ENCODE measurements at places on chromosomes 11 and 22.
A peak's percentile ranks its signal among the peaks of the same experiment; 100 is the strongest.

DNA sequence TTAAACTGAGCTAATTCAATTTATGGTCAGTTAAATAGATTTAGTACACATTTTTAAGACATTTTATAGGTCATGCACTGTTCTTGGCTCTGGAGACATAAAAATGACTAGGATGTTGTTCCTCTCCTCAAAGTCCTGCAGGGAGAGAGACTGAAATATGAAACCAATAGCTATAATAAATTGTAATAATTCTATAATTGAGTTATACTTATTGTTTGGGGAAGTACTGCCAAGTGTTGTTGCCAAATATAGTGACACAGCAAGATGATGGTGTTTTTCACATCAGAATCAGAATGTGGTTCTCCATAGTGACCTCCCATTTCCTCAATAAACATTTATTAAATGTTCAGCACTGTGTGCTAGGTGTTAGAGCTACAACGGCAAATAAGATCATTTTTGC is 470.6 kb downstream of the NTM start:
- DNase-seq, result no peak

GRCh38 chr11:73498343-73498742 is 99.6 kb downstream of the FAM168A start:
- DNase-seq, result no peak

DNA sequence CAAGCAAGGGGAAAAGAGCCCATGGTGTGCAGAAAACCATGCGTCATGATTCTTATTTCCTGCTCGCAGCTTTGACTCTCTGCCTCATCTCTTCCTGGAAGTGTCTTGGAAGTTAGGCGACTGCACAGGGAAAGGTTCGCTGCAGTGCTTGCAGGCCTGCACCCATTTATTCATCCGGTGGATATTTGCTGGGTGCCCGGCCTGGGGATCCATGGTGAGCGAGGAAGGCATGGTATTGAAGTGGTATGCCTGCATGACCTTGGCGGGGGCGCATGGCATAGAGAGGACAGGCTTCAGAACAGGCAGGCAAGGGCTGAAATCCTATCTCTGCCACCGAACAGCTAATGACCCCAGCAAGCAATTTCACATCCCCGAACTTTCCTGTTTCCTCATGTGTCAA is 40.6 kb downstream of the FAM83F start:
- no peak for DNase-seq

GRCh38 chr22:46267431-46268279 is at the start of gene TTC38:
Gene TTC38, plus strand, starts transcription at chr22:46268008. Its CDS starts 32 bp downstream, at chr22:46268040.
- DNase-seq, result peak; percentile 26

DNA sequence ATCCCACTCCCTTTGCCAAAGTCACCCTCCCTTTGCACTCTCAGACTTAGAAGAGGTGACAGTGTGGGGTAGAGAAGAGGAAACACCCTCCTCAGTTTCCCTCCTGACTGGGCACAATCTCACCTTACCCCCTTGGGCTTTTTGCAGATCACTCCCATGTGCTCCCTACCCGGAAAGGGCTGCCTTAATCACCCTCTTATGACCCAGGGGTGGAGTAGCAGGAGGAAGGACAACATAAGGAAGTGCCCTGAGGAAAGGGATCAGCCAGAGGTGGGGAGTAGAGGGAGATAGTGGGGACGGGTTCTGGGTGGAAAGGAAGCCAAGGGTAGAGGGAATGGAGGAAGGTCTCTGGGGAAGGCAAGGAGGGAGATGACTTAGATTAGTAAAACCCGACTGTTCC is 52.0 kb downstream of the NRXN2 start:
- DNase-seq, result no peak

GRCh38 chr11:72363112-72363511 is 71.2 kb downstream of the CLPB start:
- DNase-seq, result no peak

DNA sequence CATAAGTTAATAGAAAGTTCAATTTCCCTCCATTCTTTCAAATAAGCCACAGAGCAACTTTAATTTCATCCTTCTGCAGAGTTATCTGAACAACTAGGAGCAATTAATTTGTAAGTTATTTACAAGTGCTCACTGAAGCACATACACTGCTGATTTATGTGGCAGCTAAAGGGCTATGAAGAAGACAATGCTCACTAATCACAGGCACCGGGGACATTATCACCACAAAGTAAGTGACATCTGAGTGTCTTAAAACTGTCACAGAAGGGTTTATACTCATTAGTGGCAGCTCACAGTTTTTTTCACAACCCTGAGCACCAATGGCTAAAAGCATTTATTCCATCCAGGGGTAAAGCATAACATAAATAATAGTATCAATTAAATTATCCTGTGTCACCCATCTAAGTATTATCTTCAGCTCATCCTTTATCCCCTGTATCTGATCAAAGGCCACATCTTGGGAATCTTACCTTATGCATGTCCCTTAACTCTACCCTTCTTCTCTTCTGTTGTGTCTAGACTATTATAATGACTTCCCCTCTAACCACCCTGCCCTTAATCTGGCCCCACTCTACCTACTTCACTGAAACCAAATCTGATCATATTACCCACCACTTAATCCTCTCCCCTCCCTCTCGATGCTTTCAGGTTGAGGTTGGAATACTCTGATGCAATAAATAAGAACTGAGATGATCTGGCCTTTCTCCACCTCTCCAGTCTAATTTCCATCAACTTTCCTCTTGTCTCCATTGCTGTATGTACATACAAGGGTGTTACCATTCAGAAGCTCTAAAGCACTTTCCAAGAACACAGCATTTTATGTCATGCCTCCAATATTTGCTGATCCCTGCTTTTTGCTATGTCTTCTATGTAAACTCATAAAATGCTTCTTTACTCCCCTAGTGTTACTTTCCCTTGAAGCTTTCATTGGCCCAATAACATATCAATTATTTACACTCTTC is 252.7 kb downstream of the CASP12 start:
- no peak for DNase-seq

DNA sequence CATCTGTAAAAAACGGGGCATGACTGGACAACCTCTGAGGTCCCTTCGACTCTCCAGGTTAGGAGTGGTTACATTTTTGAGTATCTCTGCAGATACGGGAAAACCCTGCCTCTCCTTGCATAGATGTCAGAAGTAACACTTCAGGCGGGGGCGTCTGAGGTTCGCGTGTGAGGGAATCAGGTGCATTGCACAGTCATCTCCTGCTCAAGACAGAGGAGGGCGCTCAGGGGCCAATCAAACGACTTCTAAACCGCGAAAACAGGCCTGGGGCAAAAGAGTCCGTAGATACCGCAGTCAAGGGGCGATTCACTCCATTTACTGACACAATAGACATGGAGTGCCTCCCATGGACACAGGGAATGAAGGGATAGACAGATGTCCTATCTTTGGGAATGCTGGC is 31.7 kb downstream of the KIRREL3 start:
- DNase-seq, result no peak

GRCh38 chr11:77377734-77378133 is 76.2 kb upstream of the GDPD4 start:
- DNase-seq, result no peak

- DNase-seq, result no peak
Measured at GRCh38 chr22:28826921-28827320, 26.6 kb upstream of the XBP1 start.

DNA sequence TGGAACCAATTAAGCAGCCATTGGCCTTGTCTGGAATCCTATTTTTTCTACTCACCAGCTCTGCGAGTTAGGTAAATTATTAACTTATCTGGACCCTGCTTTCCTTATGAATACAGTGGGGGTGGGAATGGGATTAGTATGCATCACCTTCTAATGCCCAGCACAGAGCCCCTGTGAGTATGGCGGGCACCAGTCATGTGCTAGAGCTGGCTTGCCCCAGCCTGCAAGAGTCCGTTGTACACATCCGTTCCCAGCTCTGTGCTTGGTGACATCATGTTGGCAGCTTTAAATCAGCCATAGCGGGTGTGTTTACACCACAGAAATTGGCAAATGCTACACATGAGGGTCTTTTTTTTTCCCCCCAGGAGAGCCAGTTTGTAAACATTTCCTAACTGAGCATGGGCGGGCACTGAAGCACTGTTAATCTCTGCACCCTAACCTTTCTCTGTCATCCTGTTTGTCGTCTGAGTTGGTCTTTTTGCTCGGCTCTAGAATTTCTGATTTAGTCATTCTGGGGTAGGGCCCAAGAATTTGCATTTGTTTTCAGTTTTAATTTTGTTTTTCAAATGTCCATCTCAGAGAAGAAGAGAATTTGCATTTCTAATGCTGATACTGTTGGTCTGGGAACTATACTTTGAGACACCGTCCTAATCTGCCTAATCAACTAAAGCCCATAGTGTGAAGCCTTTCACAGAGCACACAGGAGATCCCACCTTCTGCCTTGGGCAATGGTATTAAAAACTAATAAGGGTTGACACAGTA is 130.3 kb upstream of the TBCEL start:
- no peak for DNase-seq

GRCh38 chr22:48867891-48868290 is 959.8 kb downstream of the BRD1 start:
- no peak for DNase-seq

- DNase-seq, result peak; percentile 7
Measured at GRCh38 chr11:30314625-30315024, 8.3 kb upstream of the ARL14EP start.

- DNase-seq, result no peak
Measured at GRCh38 chr22:50612528-50613221, 12.1 kb downstream of the MAPK8IP2 start.

GRCh38 chr22:29626497-29627195 is 23.2 kb downstream of the NF2 start:
- peak; percentile 71 for DNase-seq

- no peak for DNase-seq
Measured at GRCh38 chr11:112345706-112346105, 85.0 kb upstream of the PLET1 start.

DNA sequence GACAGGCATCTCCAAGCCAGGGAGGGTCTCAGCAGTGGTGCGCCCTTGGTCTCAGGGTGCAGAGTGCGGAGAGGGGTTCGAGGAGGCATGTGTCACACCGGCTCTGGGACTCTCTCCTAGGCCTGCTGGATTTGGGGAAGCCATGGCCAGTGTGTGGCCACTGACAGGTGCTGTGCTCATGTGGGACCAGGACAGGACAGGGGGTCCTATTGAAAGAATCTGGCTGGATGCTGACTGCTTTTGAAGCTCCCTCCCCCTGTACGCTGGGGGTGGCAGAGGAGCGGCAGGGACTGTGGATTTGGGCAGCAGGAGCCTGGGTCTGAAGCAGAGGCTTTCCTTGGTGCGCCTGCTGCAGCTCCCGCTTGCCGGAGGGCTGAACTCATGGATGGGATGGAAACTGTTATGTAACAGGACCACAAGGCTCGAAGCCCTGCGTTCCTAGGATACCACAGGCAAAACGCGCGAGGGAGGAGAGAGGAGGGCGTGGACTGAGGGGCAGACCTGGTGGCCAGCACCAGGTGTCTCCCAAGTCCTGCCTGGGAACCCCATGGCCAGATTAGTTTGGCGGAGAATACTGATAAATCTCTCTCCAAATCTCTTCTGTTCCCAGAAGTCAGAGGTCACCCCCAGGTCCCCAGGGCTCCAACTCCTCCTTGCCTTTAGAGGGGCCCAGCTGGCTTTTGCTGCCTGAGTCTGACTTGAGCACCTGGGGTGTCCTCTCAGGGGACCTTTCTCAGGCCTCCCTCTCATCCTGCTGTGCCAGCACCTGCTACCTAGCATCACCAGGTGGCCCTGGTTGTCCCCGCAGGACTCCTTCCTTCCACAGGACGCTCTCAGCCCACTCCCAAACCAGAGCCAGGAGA is 13.8 kb upstream of the TEF start:
- no peak for DNase-seq

- no peak for DNase-seq
Measured at GRCh38 chr11:124584681-124585372, 15.0 kb downstream of the OR8A1 start.

- no peak for DNase-seq
Measured at GRCh38 chr11:91124363-91124762, 901.5 kb upstream of the CHORDC1 start.

- DNase-seq, result no peak
Measured at GRCh38 chr22:50695421-50696250, 23.0 kb downstream of the SHANK3 start.

GRCh38 chr11:12924650-12925049 is 84.5 kb upstream of the RASSF10 start:
- no peak for DNase-seq

GRCh38 chr11:70650075-70650909 is 252.0 kb downstream of the CTTN start:
- peak; percentile 15 for DNase-seq

GRCh38 chr22:40423310-40423688 is 52.9 kb downstream of the SGSM3 start:
- no peak for DNase-seq
